ENCODE measurements at places on chromosomes 12 and 14. TPM values are rescaled to one million over a fixed set of nuclear protein-coding genes. Genes with fewer than 3 reads are reported as not detected.

GRCh38 chr14:51211149-51211548 is 28.9 kb upstream of the TMX1 start:
- H3K27me3 ChIP-seq, result peaks cover 12% of the 10 kb centered on the region
- no peak overlapping the region for H3K27ac ChIP-seq
- no peaks in the 10 kb centered on the region for H3K4me1 ChIP-seq
- DNase-seq, result no peak
- no peaks in the 10 kb centered on the region for H3K36me3 ChIP-seq
- H3K4me3 ChIP-seq, result no peak overlapping the region

DNA sequence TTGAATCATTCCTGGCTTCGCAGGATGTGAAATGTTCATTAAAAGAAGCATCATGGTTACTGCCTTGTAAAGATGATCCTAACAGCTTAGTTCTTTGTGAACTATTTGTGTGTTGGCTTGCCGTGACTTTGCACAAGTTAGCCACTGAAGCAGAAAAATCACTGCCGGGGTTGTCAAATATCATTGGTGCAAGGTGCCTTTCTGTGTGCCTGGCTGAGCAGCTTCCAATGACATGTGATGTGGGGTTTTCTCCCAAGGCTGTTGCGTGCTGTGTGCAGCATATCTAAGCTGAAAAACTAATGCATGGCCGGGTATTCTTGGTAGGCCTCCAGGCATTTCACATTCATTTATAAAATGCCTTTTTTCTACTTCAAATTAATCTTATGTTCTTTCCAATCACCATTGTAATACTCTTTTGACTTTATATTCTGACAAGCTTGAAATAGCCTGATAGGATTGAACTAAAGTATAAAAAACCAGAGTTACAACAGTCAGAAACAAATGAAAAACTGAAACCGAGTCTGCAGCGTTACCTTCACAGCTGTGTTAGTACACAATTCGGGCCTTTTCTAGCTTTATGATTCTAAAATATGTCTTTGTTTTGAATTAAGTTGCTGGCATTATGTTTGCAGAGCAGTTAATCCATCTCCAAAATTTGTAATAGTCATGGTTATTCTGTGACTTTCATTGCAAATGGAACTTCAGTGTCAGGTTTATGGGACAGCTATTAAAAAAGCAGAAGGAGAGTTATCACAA is 222.1 kb downstream of the SYT1 start:
- no peaks in the 10 kb centered on the region for H3K4me1 ChIP-seq
- no peak overlapping the region for H3K27ac ChIP-seq
- DNase-seq, result no peak
- no peaks in the 10 kb centered on the region for H3K36me3 ChIP-seq

DNA sequence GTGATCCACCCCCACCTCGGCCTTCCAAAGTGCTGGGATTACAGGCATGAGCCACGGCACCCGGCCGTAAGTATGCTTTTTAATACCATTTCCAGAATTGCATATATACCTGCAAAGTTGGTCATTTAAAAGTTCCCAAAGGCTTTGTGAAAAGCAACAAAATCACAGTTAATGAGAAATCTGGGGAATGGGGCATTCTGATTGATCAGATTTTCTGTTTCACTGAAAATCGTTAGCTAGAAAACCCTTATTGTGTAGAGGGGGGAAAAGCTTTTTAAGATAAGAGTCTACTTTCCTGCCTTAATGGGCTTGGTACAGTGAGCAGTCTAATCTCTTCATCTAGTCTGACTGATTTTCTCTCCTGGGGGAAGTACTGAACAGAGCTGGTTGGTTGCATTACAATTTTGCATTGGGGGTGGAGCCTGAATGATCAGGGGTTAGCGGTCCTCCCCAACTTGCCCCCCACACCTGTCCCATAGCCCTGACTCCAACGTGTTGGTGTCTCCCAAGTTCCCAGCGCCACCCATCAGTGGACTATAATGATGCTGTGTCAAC is 23.8 kb downstream of the IL31 start:
- no peak for DNase-seq
- H3K4me3 ChIP-seq, result no peak overlapping the region
- no peaks in the 10 kb centered on the region for H3K36me3 ChIP-seq
- H3K27ac ChIP-seq, result no peak overlapping the region

GRCh38 chr14:32865827-32866376 is 72.8 kb upstream of the NPAS3 start:
- H3K27me3 ChIP-seq, result no peaks in the 10 kb centered on the region
- H3K27ac ChIP-seq, result no peak overlapping the region
- no peaks in the 10 kb centered on the region for H3K4me1 ChIP-seq
- DNase-seq, result no peak

GRCh38 chr12:132244724-132245295 is 84.6 kb downstream of the GALNT9 start:
- DNase-seq, result no peak
- H3K4me1 ChIP-seq, result peaks cover 5% of the 10 kb centered on the region
- no peak overlapping the region for H3K4me3 ChIP-seq
- H3K27me3 ChIP-seq, result peaks cover 1% of the 10 kb centered on the region
- H3K27ac ChIP-seq, result no peak overlapping the region

DNA sequence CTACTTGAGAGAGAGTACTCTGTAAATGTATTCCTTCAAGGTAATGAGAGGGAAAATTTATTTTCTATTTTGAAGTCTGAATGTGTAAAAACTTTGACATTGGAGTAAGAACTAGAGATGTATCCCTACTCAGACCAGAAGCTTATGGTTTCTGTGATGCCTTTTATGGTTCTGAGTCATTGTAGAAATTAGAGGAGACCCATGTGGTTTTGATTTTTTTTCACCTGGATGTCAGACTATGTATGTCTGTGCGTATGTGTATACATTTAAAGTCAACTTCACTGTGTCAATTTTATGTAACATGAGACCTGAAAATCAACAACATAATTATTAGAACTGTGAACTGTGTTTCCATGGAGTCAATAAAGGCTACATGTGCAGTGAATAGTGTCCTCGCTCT is 302.0 kb downstream of the TRHDE start:
- H3K4me1 ChIP-seq, result no peaks in the 10 kb centered on the region
- no peaks in the 10 kb centered on the region for H3K27me3 ChIP-seq
- no peaks in the 10 kb centered on the region for H3K36me3 ChIP-seq
- H3K4me3 ChIP-seq, result no peak overlapping the region
- no peak overlapping the region for H3K27ac ChIP-seq
- DNase-seq, result no peak

GRCh38 chr14:46782281-46782680 is 130.7 kb upstream of the RPL10L start:
- no peaks in the 10 kb centered on the region for H3K4me1 ChIP-seq
- no peaks in the 10 kb centered on the region for H3K27me3 ChIP-seq
- no peak overlapping the region for H3K27ac ChIP-seq
- H3K36me3 ChIP-seq, result no peaks in the 10 kb centered on the region
- H3K4me3 ChIP-seq, result no peak overlapping the region

DNA sequence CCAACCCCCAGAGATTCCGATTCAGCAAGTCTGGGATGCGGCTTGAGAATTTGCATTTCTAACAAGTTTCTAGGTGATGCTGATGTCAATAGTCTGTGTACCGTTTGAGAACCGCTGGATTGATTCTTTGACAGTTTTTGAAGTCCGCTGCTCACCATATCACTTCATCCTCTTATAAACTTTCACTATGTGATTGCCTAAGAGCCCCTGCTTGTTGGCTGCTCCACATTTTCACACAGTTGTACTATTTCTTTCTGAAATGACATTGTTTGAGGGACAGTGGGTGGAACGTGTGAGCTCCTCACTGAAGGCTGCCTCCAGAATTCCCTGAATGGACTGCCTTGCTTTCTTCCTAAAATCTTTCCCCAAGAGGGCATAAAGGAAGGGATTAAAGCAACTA is 7.7 kb downstream of the C3AR1 start:
- DNase-seq, result no peak
- no peaks in the 10 kb centered on the region for H3K27me3 ChIP-seq
- H3K4me3 ChIP-seq, result no peak overlapping the region
- no peak overlapping the region for H3K27ac ChIP-seq
- peaks cover 4% of the 10 kb centered on the region for H3K36me3 ChIP-seq

- peak overlapping the region; percentile 86 for H3K4me3 ChIP-seq
- no peak for DNase-seq
- H3K27ac ChIP-seq, result peak overlapping the region; percentile 95
Observed at GRCh38 chr14:45253754-45254310, 830 bp upstream of the MIS18BP1 start.

DNA sequence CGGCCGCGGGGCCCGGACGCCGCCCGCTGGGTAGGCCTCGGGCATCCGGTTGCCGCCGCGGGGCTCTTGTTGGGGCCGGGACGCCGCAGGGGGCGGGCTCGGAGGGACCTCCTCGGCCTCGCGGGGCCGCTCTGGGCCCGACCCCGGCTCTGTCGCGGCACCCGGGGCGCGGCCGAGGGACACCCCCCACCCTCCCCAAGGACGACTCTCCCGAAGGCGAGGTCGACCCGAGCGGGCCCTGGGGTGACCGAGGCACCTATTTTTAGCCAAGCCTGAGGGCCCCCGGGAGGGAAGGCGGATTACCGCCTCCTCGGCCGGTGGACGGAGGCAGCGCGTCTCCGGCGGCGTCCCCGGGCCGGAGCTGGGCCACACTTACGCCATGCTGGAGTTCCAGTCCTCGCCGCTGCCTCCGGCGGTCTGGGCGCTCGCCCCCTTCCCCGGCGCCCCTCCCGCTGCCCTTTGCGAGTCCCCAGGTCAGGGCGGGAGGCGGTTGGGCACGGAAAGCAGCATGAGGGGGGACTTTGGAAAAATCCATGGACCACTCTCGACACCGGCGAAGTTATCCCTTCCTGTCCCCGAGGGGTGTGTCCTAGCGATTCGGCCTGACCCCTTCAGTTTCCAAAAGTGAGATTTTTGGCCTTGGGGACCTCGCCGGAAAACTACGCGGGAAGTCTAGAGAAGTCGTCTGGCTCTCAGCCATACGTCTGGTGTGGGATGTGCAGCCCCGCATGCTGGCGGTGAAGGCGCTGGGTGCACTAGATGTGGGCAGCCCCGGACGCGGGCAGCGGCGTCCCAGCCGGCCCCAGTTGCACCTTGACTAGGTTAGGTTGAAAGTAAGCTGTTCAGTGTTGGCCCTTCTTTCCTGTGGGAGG is 699 bp downstream of the KTN1 start:
- peaks cover 37% of the 10 kb centered on the region for H3K4me1 ChIP-seq
- no peaks in the 10 kb centered on the region for H3K36me3 ChIP-seq
- peak overlapping the region; percentile 78 for H3K4me3 ChIP-seq
- peak overlapping the region; percentile 61 for H3K27ac ChIP-seq
- DNase-seq, result peak; percentile 65

GRCh38 chr12:18387706-18388105 is 126.4 kb downstream of the PIK3C2G start:
- no peak overlapping the region for H3K4me3 ChIP-seq
- H3K36me3 ChIP-seq, result no peaks in the 10 kb centered on the region
- H3K27me3 ChIP-seq, result no peaks in the 10 kb centered on the region
- no peaks in the 10 kb centered on the region for H3K4me1 ChIP-seq
- DNase-seq, result no peak
- no peak overlapping the region for H3K27ac ChIP-seq

- H3K27me3 ChIP-seq, result no peaks in the 10 kb centered on the region
- H3K36me3 ChIP-seq, result no peaks in the 10 kb centered on the region
- no peak for DNase-seq
- no peak overlapping the region for H3K27ac ChIP-seq
- H3K4me3 ChIP-seq, result no peak overlapping the region
Observed at GRCh38 chr14:87489196-87489819, 503.7 kb downstream of the GALC start.

- no peak overlapping the region for H3K4me3 ChIP-seq
- no peaks in the 10 kb centered on the region for H3K4me1 ChIP-seq
- DNase-seq, result no peak
Observed at GRCh38 chr12:2244013-2244861, 191.4 kb downstream of the CACNA1C start.

GRCh38 chr12:8698132-8698851 is 501 bp downstream of the RIMKLB start:
- H3K36me3 ChIP-seq, result no peaks in the 10 kb centered on the region
- peaks cover 11% of the 10 kb centered on the region for H3K4me1 ChIP-seq
- peak overlapping the region; percentile 69 for H3K27ac ChIP-seq
- H3K27me3 ChIP-seq, result no peaks in the 10 kb centered on the region
- H3K4me3 ChIP-seq, result peak overlapping the region; percentile 92
- peak; percentile 53 for DNase-seq

GRCh38 chr14:53011053-53011462 is 60.2 kb upstream of the FERMT2 start:
- H3K27ac ChIP-seq, result no peak overlapping the region
- DNase-seq, result no peak
- H3K27me3 ChIP-seq, result peaks cover 6% of the 10 kb centered on the region
- no peak overlapping the region for H3K4me3 ChIP-seq
- no peaks in the 10 kb centered on the region for H3K4me1 ChIP-seq

DNA sequence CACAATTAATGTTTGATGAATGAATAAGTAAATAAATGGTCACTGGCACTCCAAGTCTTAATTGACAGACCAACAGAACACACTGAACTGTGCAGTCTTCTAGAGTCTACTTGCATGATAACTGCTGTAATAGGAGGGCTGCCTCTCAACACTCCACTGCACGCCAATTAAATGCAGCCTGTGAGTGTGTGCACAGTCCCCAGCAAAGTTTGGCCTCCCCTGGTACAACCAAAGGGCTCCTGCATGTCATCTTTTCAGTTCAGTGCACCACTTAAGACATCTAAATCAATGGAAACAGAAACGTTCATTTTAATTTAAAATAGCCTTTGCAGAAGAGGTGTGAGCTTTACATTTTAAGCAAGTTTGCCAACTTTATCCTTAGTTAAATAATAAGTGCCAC is 121.7 kb upstream of the USP15 start:
- no peak overlapping the region for H3K27ac ChIP-seq
- no peak for DNase-seq
- H3K27me3 ChIP-seq, result peaks cover 2% of the 10 kb centered on the region
- no peaks in the 10 kb centered on the region for H3K4me1 ChIP-seq

- no peak overlapping the region for H3K4me3 ChIP-seq
- no peak overlapping the region for H3K27ac ChIP-seq
- H3K27me3 ChIP-seq, result no peaks in the 10 kb centered on the region
Observed at GRCh38 chr14:32081901-32082300, 4.8 kb downstream of the ARHGAP5 start.

GRCh38 chr14:38836539-38836938 is 266.5 kb downstream of the SEC23A start:
- no peak for DNase-seq
- no peaks in the 10 kb centered on the region for H3K27me3 ChIP-seq
- no peaks in the 10 kb centered on the region for H3K36me3 ChIP-seq
- no peaks in the 10 kb centered on the region for H3K4me1 ChIP-seq
- H3K4me3 ChIP-seq, result no peak overlapping the region

Gene MYF6
- not detected for total RNA-seq

Gene RHOJ
- not detected for total RNA-seq

Gene DPY19L2
- total RNA-seq, result 0.34 TPM

Gene AQP2
- total RNA-seq, result not detected

Gene NDRG2
- 9.6 TPM for total RNA-seq

Gene RTN1
- total RNA-seq, result not detected

Gene RITA1
- 18.7 TPM for total RNA-seq

Gene RIN3
- total RNA-seq, result 18.8 TPM

Gene COX8C
- total RNA-seq, result not detected

Gene RERGL
- total RNA-seq, result not detected
